ENCODE measurements at places on chromosomes 7 and 10. TPM values are rescaled to one million over a fixed set of nuclear protein-coding genes. Genes with fewer than 3 reads are reported as not detected.

The AKR1C4 gene
- total RNA-seq = not detected

The PRKAR2B gene
- 9.5 TPM for total RNA-seq

The C10orf71 gene
- total RNA-seq = not detected

The GNAI1 gene
- 71.9 TPM for total RNA-seq

The FGFR2 gene
- 3.7 TPM for total RNA-seq

The NODAL gene
- total RNA-seq = not detected

The CALHM2 gene
- 0.97 TPM for total RNA-seq

The NPSR1 gene
- not detected for total RNA-seq

The ESYT2 gene
- 26.9 TPM for total RNA-seq

The TMEM270 gene
- not detected for total RNA-seq

The CYP3A4 gene
- not detected for total RNA-seq

The SLC18A2 gene
- total RNA-seq = 0.02 TPM

The HYAL4 gene
- 0.37 TPM for total RNA-seq

The TRIM74 gene
- not detected for total RNA-seq

The ALOX5 gene
- 0.60 TPM for total RNA-seq

The CCDC146 gene
- total RNA-seq = 0.25 TPM

GRCh38 chr7:134778941-134779740 is at the start of gene CALD1:
CALD1 (plus strand) TSS chr7:134779634; CDS start chr7:134867734, 88,100 bp downstream.
- DNase-seq = peak; percentile 99

GRCh38 chr10:55631071-55631654 is 729.9 kb downstream of the ZWINT start:
- DNase-seq = peak; percentile 43

DNA sequence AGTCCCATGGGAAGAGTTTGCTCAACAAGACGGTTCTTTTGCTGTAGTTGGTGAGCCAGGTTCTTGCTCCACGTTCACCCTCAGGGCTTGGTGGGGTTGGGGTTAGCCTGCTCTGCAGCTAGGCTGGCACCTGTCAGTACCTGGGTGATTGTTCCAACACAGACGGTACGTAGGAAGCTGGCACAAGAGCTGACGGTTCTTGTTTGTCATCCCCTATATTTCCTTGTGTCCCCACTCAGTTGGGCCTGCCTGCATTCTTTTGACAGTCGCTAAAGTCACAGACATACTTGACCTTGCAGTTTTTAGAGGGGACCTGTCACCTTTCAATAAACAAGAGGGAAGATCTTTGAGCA is 40.2 kb upstream of the SYPL1 start:
- no peak for DNase-seq

GRCh38 chr10:34656661-34657060 is 158.4 kb downstream of the PARD3 start:
- DNase-seq = no peak

DNA sequence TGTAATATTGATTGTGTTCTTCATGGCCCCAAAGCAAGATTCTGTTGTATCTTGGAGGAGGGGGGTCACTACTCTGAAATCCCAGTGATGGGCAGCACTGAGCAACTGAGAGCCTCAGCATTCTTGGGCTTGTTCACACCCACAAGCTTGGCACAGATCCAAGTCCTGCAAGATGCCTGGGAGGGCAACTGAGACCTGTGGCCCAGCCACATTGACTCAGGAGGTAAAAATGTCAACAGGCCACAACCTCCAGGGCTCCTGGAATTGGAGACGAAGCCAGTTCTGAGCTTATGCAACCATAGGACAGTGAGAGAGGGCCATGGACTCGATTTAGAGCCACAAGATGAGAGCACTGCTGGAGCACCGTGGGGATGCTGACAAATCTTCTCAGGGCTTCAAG is 3.1 kb upstream of the DOCK1 start:
- peak; percentile 80 for DNase-seq

DNA sequence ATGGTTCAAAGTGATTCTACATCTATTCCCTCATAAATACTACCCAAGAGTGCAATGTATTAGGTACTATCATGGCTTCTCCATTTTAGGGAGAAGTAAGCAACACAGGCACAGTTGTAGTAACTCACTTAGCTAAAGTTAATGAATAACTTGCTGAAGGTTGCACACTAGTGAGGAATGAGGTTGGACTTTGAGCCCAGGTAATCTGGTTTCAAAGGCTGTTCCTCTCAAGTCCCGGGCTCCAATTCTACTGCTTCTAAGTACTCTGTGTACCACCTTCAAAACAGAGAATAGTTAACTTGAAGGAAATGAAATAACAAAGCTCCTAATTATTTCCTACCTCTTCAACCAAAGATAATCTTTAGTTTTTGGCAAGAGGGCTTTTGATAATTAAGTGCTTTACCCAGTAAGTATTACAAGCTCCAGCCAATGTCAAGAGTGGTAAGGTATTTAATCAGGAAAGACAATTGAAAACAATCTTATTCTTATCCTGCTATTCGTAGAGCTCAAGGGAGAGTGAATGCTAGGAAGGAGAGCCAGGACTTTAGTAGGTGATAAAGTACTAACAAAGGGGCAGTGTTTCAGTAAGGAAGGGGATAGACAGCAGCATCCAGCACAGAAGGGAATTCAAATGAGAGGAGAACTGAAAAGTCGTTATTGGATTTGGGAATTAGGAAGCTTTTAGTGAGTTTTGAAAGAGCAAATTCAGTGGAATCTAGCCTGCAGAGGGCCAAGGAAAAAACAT is 158.2 kb upstream of the PTPRZ1 start:
- DNase-seq = no peak

- peak; percentile 76 for DNase-seq
Measured at GRCh38 chr7:81267508-81267907, 348.7 kb upstream of the SEMA3C start.

GRCh38 chr10:27541796-27542729 is 38.0 kb downstream of the RAB18 start:
- DNase-seq = no peak

GRCh38 chr10:24176658-24177057 is 32.3 kb upstream of the KIAA1217 start:
- no peak for DNase-seq

DNA sequence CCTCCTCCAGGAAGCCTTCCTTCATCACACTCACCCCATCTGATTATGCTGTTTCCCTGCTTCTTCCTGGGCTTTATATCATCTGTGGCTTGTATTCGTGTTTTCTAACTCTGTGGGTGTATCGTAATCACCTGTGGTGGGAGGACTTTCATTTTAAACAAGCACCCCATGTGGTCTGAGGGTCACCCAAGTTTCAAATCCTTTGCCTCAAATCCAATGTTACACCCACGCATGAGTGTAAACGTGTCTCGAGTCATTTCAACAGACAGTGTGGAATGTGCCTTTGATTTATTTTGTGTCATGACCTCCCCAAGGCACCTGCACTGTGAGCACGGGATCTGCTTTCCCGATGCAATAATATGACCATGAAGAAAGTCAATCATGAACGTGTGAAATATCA is 17.5 kb upstream of the LYZL2 start:
- no peak for DNase-seq

- no peak for DNase-seq
Measured at GRCh38 chr10:117535298-117536071, 7.1 kb upstream of the EMX2 start.

DNA sequence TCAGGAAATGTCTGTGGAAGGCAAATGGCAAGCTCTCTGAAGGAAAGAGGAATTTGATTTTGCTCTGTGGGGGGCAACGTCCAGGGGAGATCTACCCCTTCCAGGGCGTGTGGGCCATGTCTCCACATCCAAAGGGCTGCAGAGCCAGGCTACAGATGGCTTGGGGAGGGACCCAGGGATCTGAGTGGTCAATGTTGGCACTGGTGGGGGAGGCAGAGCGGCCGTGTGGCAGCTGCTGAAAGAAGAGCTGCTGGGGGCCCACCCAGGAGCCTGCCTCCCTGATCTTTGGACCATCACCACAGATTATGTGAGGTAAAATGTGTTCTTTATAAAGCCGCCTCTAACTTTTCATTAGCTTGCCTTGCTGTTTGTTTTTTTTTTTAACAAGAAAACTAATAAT is 144.1 kb downstream of the HERPUD2 start:
- no peak for DNase-seq

DNA sequence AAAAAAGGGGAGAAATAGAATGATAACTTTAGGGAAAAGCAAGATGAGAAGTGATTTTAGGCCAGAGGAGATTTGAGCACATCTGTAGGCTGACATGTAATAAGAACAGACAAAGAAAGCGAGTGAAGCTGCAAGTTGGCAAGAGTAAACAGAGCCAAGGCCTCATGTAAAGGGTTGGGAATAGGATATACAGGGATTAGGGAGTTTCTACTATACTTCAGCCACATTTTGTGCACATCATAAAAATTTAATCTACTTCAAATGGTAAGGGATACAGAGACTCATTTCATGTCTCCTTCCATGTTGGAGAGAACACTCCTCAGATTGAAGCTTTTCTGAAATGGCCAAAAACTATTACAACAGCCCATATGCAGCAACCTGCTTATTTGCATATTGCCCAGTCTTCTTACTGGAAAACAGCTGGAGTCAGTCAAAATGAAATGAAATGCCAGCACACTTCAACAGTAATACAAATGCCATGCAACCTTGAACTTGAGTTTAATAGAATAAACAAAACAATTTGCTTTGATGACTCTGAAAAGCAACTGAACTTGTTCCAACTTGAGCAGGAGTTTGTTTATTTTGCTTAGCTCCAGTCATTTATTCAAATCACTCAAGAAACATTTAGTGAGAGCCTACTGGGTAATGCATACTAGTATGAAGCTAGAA is 49.9 kb downstream of the NRCAM start:
- peak; percentile 90 for DNase-seq

GRCh38 chr10:114328874-114329273 is 75.4 kb downstream of the AFAP1L2 start:
- DNase-seq = no peak

- DNase-seq = no peak
Measured at GRCh38 chr10:129921801-129922597, 42.1 kb downstream of the EBF3 start.

DNA sequence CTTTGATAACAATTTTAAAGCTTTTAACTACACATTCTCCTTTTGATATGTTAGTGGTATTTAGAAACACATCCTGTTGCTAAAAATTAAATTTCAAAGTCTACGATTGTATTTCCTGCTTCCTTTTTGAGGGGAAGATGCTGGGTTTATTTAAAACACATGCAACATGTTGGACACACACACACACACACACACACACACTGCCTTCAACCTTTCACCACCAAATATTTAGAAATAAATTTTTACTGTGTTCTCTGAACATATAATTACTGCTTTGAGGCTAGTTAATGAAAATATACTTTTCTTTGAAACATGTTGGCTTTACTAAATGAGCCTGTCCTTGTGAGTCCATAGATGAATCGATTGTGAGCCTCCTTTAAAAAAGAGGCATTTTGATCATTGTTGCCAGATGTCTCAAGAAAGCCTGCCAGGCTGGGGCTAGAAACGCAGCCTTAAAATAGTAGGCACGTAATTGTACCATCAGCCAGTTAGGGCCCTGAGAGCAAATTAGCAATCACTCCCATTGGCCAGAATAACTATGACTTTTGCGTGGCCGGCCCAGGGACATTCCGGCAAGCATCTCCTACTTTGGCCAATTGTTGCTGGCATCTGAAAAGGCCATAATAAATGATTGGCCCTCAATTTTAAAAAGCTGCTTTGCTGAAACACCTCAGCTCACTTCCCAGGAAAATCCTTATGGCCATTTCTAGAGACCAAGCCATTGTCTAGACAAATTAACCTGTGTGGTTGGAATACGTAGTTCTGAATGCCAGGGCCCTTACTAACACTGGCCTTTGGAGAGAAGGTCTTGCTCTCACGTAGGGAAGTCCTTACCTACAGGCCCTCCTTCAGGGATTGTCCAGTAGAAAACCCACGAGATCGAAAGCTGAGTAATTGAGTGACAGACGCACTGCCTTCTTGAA is 9.9 kb upstream of the TEX36 start:
- DNase-seq = peak; percentile 81

DNA sequence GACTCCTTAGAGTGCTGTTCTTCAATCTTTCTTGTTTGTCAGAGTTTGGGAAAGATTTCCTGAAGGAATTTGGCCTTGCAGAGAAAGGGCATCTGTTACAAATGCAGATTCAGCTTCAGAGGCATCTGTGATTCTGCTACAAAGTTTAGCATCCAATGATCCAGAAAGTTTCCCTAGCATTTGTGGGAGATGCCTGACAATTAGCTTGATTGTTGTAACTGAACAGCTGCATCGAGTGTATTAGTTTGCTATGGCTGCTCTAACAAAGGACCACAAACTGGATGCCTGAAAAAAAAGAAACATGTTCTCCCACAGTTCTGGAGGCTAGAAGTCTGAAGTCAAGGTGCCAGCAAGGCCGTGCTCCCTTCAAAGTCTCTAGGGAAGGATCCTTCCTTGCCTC is 365.1 kb downstream of the GRID1 start:
- no peak for DNase-seq

DNA sequence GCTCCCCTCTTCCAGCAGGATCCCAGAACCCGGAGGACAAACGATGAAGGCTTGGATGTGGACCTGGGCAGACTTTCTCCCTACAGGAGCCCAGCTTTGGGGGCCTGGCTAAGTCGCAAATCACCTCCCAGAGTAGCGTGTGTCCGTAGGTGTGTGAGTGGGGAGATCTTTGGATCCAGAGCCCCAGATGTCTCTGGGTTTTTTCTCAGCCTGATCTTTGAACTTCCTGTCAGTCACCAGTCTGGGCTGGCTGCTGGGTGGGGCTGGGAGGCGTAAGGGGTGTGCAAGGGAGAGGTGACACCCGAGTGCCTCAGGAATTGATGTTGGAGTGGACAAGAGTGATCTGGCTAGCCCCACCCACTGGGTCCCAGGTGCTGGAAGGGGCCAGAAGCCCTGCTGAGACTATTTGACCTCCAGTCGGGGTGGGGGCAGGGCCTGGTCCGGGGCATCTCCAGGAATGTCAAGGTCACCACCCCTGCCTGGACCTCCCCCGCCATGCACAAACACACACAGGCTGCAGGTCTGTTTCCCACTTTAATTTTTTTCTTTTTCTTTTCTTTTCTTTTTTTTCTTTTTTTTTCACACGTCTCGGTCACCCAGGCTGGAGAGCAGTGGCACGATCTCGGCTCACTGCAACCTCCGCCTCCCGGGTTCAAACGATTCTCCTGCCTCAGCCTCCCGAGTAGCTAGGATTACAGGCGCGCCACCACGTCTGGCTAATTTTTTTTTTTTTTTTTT is at the start of gene MOGAT3:
MOGAT3 (minus strand) TSS at position 175 of the 738 bp plus-strand sequence. CDS start 182 bp downstream, outside the sequence.
- DNase-seq = no peak

- DNase-seq = peak; percentile 53
Measured at GRCh38 chr10:72682638-72683037, 9.3 kb upstream of the MCU start.

- DNase-seq = no peak
Measured at GRCh38 chr7:11570205-11570604, 261.8 kb downstream of the THSD7A start.

- no peak for DNase-seq
Measured at GRCh38 chr10:23075672-23076071, 19.7 kb upstream of the MSRB2 start.

- DNase-seq = no peak
Measured at GRCh38 chr7:116629051-116629463, 42.9 kb upstream of the MET start.
